Activated T-helper 1 cell treated with anti-CD3 and anti-CD28 coated beads, Interleukin-2, amount 50 U/mL, for 16 hours (primary cell): ENCODE measurements at places on chromosomes 3 and 15.

- DNase-seq: no peak
Observed at GRCh38 chr3:129622226-129622874, 15.9 kb upstream of the PLXND1 start.

DNA sequence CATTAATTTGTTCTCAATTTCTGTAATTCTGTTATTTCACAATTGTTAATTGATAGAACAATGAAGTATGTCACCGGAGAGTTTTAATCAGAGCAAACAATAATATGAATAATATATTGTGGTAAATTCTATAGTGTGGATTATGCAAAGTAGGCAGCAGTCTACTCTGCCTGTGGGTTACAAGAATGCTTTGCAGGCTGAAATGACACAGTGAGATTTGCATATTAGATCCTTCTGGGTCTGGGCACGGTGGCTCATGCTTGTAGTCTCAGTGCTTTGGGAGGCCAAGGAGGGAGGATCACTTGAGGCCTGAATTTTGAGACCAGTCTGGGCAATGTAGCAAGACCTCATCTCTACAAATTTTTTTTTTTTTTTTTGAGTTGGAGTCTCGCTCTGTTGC, 12.5 kb downstream of the COPG1 start:
- no peak for DNase-seq

DNA sequence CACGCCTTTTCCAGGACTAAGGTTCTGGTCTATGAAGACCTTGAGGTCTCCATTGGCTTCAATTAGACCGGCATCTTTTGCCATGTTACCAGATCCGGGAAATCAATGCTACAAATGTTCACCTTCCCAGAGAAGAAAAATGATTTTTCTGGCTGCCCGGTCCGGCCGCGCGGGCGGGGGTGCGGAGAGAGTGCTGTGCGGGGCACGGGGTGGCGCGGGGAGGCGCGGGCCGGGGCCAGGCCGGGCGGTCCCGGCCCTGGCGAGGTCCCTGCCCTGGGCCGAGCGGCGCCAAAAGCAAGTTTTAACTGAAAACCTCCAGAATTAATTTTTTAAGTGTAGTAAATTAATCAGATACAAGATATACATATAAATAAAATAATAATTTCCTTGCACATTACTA, 128.2 kb downstream of the MINAR1 start:
- DNase-seq: no peak

DNA sequence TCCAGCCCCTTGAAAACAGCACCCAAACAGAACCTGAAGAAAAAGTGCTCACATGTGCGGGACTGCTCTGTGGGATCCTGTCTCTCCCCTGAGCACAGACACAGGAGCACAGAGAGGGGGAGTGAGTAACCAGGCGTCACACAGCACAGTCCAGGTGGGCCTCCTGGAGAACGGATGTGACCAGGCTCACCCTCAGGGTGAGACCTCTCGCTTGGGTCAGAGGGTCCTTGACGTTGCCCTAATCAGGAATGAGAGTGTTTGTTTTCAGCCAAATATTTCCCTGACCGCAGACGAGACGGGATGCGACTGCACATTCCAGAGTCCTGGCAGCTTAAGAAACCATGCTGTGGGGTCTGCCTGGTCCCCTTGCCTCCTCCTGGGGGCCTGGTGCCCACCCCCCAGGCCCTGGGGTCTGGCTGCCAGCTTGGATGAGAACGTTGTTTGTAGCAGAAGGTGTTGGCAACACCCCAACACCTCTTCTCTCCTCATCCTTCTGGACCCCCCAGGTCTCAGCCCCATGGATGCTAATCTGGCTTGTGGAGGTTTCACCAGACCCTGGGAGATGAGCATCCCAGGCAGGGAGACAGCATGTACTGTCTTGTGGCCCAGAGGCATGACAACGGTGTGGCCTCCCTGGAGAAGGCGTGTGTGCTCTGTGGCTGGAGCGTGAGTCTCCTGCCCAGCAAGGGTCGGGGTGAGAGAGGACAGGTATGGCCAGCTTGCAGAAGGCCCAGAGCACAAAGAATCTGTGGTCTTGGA, 42.1 kb upstream of the SLC6A6 start:
- no peak for DNase-seq

GRCh38 chr3:33716227-33716626, 1.8 kb downstream of the CLASP2 start:
- DNase-seq: no peak

GRCh38 chr15:85623315-85624049, 171.2 kb downstream of the KLHL25 start:
- no peak for DNase-seq

DNA sequence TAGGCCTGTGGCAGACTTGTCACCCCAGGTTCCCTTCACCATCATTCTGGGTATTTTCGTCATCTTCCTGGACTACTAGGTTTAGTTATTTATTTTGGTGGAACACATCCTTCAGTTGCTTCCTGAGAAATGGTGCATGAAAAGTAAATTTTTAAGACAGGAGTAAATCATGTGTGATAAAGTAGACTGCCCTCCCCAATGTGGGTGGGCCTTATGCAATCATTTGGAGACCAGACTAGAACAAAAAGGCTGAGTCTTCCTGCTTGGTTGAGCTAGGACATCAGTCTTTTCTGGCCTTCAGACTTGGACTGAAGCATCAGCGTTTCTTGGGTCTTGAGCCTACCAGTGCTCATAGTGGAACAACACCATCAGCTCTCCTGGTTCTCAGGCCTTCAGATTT, 50.7 kb upstream of the SLC2A2 start:
- no peak for DNase-seq

- no peak for DNase-seq
Observed at GRCh38 chr3:41053220-41053619, 146.1 kb upstream of the CTNNB1 start.

DNA sequence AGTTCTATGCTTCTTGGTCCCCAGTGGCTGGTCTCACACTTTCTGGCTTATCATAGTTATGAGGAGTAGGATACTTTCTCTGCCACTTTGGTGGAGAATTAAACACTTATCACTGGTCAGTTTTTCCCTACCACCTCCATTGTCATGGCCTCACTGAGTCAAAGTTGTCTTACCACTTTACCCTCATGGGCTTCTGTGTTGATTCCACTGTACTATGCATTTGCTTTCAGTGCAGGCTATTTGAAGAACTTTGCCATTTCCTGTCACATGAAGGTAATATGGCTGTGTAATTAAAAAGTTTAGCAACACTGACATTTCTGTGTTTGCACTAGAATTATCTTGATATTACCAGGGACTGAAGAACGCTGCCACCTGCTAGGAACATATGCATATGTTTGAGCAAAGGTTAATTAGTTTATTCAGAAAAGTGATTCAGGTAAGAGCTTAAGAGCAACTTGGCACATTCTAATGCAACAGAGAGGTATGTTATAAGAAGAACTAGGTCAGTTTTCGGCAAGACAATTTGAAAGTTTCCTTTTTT, 377.3 kb downstream of the PDCD6IP start:
- DNase-seq: no peak

DNA sequence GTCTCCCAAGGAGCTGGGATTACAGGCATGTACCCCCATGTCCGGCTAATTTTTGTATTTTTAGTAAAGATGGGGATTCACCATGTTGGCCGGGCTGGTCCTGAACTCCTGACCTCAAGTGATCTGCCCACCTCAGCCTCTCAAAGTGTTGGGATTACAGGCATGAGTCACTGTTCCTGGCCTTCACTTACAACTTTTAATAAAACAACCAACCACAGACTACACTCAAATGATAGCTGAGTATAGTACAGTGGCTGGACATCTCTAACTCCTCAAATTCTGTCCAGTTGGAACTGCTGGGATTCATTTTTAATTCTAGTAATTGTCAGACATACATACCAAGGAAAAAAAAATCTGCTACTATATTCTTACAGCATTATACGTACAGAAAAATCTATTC, 71.0 kb downstream of the PBRM1 start:
- DNase-seq: no peak

DNA sequence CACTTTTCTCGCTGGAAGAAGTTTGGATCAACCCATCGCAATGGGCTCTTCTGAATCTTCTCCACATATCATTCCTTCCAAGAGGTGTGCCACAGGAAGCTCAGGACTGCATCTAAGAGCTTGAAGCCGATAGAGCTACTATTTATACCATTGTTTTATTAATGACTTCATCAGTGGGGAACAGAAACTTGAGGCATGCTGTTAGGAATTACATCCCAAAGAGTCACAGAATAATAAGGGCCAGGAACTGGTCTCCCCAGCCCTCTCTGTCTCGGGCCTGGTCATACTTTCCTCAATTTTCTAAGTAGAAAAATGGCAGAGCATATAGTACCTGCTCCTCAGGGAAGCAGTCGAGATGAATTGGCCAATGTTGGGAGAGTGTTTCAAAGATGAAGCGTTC, 16.9 kb upstream of the C15orf61 start:
- DNase-seq: no peak

DNA sequence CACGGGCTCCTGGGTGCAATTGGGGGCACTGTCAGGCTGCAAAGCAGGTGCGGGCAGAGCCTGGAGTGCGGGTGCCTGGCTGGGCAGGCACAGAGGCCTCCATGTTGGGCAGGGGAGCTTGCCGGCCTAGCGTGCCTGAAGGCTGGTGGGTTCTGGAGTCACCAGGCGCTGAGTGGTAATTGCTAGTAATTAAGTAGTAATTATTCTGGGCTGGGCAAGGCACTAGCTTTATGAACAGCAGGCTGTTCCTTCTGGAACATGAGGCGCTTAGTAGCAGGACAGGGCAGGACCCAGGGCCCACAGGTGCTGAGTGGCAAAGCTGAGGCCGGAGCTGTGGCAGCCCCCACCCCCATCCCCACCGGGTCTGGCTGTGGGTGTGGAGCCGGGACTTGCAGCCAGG, 25.3 kb downstream of the PLXNA1 start:
- no peak for DNase-seq

- no peak for DNase-seq
Observed at GRCh38 chr15:60251300-60252070, 146.3 kb downstream of the ANXA2 start.

DNA sequence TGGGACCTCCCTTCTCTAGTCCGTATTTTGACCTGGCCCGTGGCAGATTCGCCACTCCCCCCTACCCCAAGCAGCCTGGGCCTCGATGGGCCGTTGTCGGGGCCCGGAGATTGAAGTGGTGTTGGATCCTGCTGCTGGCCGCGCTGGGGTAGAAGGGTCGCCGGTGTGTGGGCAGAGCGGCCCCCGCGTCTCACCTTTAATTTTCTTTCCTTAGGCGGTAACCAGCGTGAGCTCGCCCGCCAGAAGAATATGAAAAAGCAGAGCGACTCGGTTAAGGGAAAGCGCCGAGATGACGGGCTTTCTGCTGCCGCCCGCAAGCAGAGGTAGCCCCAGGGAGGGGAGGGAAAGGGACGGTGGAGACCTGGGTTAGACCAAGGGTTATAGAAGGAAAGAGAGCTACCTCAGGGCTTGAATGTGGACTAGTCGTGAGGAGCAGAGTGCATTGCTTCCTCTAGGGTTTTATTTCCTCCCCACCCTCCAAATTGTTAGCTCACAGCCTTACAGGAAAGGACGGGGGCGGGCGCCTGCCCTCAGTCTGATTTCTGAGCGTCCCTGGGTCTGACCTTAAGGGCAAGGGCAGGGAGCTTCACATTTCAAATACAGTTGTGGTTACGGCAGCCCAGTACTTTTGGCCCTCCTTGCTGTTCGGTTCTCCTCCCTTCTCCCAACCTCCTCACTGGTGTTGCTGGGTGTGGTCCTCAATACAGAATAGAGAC, 799 bp downstream of the SERF2 start:
- DNase-seq: no peak

- no peak for DNase-seq
Observed at GRCh38 chr15:79644091-79644490, 212.0 kb downstream of the MINAR1 start.

GRCh38 chr3:141152801-141153678, 78.6 kb upstream of the PXYLP1 start:
- no peak for DNase-seq

DNA sequence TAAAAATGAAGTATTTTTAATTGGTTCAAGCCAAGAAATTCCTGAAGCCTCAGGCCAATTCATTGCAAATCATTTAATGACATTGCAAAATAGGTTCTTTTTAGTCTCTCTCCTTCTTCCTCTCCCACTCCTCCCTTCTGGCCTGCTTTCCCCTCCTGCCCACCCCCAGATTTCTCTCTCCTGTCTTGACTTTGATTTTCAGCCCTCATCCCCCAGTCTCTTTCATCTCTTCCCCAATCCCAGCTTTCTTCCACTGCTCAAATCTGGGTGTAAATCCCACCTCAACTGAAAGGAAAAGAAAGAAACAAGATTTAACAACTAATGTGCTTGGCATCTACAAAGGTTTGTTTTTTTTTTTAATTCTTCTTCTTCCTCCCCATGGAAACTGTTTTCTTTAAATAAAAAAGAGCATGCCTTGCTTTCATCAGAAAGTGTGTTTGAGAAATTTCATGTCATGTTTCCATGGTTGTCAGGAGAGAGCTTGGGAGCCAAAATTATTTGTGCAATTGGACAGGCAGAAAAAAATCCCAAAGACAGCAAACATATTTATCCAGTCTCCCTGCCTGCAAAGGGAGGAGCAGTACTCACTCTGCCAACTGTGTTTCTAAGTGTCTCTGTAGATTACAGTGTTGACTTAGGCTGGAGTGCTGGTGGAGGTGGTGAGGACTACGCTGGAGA, 50.4 kb downstream of the BOC start:
- DNase-seq: no peak

GRCh38 chr3:183031826-183032225, 51.5 kb upstream of the DCUN1D1 start:
- DNase-seq: no peak

DNA sequence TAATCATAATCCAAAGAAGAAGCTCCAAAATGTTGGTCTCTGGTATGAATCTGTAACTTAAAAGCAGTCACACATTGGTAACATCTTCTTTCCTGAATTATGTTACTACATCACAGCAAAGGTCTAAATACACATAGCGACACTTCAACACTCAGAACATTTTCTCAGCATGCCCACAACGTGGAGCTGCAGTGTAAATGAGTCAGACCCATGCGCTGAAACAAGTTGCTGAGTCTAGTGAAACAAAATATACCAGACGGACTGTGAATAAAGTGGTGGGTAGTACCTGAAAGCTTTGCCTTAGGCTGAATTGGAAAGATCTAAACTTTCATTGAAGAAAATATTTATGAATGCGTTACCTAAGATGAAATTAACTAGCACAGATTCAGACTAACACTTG, 33.2 kb upstream of the GOLGA8B start:
- DNase-seq: no peak

DNA sequence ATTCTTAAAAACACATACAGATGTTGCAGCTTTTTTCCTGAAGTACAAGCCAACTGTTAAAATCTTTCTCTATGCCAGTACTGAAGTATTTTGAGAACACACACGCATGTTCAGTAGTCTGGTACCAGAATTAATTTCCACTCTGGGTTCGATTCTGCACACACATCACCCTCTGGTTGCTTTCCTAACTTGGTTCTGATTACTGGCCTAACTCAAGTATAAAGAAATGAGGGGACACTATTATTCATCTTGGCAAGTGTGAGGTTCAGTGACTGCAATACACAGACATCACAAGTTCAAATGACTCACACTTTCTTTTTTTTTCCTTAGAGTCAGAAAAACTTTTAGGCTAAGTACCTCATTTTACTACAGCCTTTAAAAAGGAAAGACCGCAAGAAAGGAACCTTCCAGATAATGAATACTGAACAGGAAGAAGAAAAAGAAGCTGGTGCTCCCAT, 37.4 kb upstream of the LDHAL6B start:
- no peak for DNase-seq

GRCh38 chr15:99566157-99566897, 543 bp downstream of the MEF2A start:
- DNase-seq: no peak
